ENCODE measurements at places on chromosomes 2 and 18. TPM values are rescaled to one million over a fixed set of nuclear protein-coding genes. Genes with fewer than 3 reads are reported as not detected.
A peak's percentile ranks its signal among the peaks of the same experiment; 100 is the strongest.

Gene POLR1A
- 22.2 TPM for total RNA-seq

Gene VWC2L
- total RNA-seq: not detected

DNA sequence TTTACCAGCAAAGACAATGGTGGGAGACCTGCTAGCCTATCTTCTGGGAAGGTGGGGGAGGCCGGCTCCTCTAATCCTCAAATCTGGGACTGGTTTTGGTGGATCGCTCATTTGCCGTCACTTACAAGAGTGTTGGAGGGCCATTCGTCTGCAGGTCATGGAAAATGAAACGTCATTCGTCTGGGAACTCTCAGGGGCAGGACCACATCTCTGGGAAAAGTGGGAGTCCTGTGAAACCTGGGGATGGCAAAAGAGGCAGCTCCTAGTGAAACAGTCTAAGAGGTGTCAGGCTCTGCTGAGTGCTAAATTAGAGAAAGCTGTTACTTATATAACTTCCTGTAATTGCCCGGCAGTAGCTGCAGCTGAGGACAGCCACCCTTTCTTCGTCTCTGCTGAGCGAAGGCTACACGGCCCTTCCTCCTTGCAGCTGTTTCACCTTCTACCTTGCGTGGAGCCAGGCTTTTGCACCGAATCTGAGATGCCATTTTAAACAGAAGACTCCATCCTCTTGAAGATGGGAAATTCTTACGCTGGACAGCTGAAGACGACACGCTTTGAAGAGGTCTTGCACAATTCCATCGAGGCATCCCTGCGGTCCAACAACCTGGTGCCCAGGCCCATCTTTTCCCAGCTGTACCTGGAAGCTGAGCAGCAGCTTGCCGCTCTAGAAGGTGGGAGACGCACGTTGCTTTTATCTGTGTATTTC, 22.4 kb downstream of the GREB1 start:
- H3K4me3 ChIP-seq: no peak overlapping the region
- DNase-seq: no peak
- no peaks in the 10 kb centered on the region for H3K36me3 ChIP-seq
- H3K4me1 ChIP-seq: no peaks in the 10 kb centered on the region
- no peak overlapping the region for H3K27ac ChIP-seq
- H3K27me3 ChIP-seq: peaks cover 15% of the 10 kb centered on the region

GRCh38 chr2:66058675-66059074, 376.2 kb upstream of the MEIS1 start:
- no peak overlapping the region for H3K4me3 ChIP-seq
- no peaks in the 10 kb centered on the region for H3K36me3 ChIP-seq
- no peaks in the 10 kb centered on the region for H3K27me3 ChIP-seq
- H3K27ac ChIP-seq: no peak overlapping the region
- no peaks in the 10 kb centered on the region for H3K4me1 ChIP-seq
- DNase-seq: no peak

DNA sequence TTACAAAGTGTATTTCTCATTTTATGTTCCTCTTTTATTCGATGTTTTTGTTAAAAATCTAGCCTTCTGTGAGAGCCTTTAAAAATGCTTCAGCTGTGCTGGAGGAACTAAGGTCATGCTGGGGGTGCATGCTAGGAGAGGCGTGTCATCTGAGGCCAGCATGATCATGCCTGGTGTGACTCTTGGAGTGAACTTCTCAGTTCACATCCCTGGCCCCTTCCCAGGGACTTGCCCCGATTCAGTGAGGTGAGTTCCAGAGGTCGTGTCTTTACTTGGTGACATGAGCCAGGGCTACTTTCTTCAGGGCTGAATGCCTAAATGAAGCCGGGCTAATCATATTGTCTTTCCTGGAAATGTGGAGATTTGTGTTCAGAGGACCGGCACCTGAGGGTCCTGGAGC, 264.9 kb downstream of the MREG start:
- H3K4me1 ChIP-seq: peaks cover 38% of the 10 kb centered on the region
- DNase-seq: peak; percentile 50
- H3K4me3 ChIP-seq: no peak overlapping the region
- no peaks in the 10 kb centered on the region for H3K27me3 ChIP-seq
- peak overlapping the region; percentile 78 for H3K27ac ChIP-seq

GRCh38 chr2:43238176-43238575, 11.8 kb upstream of the ZFP36L2 start:
- H3K27ac ChIP-seq: peak overlapping the region; percentile 6
- no peak overlapping the region for H3K4me3 ChIP-seq
- DNase-seq: no peak

- peaks cover 7% of the 10 kb centered on the region for H3K4me1 ChIP-seq
- H3K27me3 ChIP-seq: no peaks in the 10 kb centered on the region
- no peak overlapping the region for H3K27ac ChIP-seq
- no peaks in the 10 kb centered on the region for H3K36me3 ChIP-seq
- no peak overlapping the region for H3K4me3 ChIP-seq
Observed at GRCh38 chr2:25664183-25664964, 9.0 kb downstream of the DTNB start.

All from lower lobe of right lung (tissue), 2 donors.